Activated T-helper 1 cell treated with anti-CD3 and anti-CD28 coated beads, Interleukin-12 subunit alpha, Interleukin-12 subunit beta, Interleukin-2, Interleukin-4 antibody, amounts not matched to agents 30 ng/mL and 10 ng/mL and 1 ng/mL, durations not matched to agents 14 hours and 24 hours and 36 hours (primary cell): ENCODE measurements at places on chromosomes 1 and 21. TPM values are rescaled to one million over a fixed set of nuclear protein-coding genes. Genes with fewer than 3 reads are reported as not detected.

- H3K4me3 ChIP-seq: peak overlapping the region; percentile 51
- peaks cover 66% of the 10 kb centered on the region for H3K4me1 ChIP-seq
- no peak for DNase-seq
- no peaks in the 10 kb centered on the region for H3K27me3 ChIP-seq
- H3K36me3 ChIP-seq: peaks cover 37% of the 10 kb centered on the region
Measured at GRCh38 chr21:33238565-33239255, 9.0 kb downstream of the IFNAR2 start.

The OR2T29 gene
- total RNA-seq: not detected in 2 replicates

- peaks cover 8% of the 10 kb centered on the region for H3K27me3 ChIP-seq
- H3K4me3 ChIP-seq: no peak overlapping the region
- DNase-seq: no peak
- peaks cover 12% of the 10 kb centered on the region for H3K4me1 ChIP-seq
Measured at GRCh38 chr1:229952670-229953520, 114.1 kb upstream of the GALNT2 start.

GRCh38 chr21:35035116-35035515 is 14.0 kb downstream of the RUNX1 start:
- peaks cover 57% of the 10 kb centered on the region for H3K36me3 ChIP-seq
- peak overlapping the region; percentile 62 for H3K4me3 ChIP-seq
- no peak for DNase-seq
- no peaks in the 10 kb centered on the region for H3K27me3 ChIP-seq
- H3K4me1 ChIP-seq: peaks cover 96% of the 10 kb centered on the region

The ZNF683 gene
- total RNA-seq: not detected in 2 replicates

DNA sequence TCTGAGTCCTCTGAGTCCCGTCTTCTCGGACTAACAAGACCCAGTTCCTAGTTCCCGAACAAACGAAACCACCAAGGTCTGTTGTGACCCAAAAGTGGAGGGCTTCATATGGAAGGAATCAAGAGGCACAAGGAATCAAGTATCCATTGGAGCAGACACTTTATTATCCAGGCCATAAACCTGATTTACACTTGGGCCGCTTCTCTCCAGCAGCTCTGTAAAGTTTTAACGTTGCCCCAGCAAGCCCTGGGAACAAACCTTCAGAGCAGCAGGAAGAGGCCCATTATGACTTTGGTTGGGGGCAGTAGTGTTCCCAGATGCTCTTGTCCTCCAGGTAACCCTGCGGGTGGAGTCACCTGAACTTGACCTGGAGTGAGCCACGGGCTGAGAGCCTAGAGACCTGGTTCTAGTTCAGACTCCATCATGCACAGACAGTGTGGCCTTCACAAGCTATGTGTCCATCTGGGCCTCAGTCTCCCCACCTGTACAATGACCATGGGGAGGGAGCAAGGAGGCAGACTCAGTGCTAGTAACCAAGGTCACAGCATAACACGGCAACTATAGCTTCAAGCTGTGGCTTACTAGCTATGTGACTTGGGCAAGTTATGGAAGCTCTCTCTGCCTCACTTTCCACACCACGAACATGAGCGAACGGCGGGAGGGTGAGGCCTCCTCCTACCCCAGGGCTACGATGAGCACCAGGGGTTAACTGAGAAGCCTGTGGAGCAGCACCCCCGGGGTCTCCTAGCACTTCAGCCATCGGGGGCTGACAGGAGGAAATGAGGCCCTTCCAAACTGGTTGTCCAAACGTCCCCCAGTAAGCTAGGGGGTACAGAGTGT is 95.7 kb downstream of the GLIS1 start:
- H3K27ac ChIP-seq: no peak overlapping the region
- H3K4me3 ChIP-seq: no peak overlapping the region
- H3K27me3 ChIP-seq: peaks cover 6% of the 10 kb centered on the region
- no peaks in the 10 kb centered on the region for H3K4me1 ChIP-seq

The CACHD1 gene
- 0.10 and 0.13 TPM in 2 replicates for total RNA-seq

The CTSE gene
- total RNA-seq: not detected in 2 replicates

The TTC39A gene
- 0.12 TPM in 1 of 2 replicates, not detected in the other for total RNA-seq

DNA sequence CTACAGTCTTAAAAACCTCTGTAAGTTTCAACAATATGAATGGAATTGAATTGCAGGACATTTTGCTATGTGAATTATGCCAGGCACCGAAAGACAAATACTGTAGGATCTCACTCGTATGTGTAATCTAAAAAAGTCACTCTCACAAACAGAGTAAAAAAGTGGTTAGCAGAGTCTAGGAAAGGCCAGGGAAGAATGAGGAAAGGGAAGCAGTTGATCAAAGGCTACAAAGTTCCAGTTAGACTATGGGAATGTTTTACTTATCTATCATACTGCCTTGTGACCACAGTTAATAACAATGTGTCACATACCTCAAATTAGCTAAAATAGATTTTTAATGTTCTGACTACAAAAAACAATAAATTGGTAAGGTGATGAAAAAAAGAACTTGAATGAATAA is 565.4 kb upstream of the BRINP3 start:
- H3K4me3 ChIP-seq: no peak overlapping the region
- no peaks in the 10 kb centered on the region for H3K4me1 ChIP-seq
- H3K27me3 ChIP-seq: no peaks in the 10 kb centered on the region
- no peak for DNase-seq
- no peak overlapping the region for H3K27ac ChIP-seq
- no peaks in the 10 kb centered on the region for H3K36me3 ChIP-seq

DNA sequence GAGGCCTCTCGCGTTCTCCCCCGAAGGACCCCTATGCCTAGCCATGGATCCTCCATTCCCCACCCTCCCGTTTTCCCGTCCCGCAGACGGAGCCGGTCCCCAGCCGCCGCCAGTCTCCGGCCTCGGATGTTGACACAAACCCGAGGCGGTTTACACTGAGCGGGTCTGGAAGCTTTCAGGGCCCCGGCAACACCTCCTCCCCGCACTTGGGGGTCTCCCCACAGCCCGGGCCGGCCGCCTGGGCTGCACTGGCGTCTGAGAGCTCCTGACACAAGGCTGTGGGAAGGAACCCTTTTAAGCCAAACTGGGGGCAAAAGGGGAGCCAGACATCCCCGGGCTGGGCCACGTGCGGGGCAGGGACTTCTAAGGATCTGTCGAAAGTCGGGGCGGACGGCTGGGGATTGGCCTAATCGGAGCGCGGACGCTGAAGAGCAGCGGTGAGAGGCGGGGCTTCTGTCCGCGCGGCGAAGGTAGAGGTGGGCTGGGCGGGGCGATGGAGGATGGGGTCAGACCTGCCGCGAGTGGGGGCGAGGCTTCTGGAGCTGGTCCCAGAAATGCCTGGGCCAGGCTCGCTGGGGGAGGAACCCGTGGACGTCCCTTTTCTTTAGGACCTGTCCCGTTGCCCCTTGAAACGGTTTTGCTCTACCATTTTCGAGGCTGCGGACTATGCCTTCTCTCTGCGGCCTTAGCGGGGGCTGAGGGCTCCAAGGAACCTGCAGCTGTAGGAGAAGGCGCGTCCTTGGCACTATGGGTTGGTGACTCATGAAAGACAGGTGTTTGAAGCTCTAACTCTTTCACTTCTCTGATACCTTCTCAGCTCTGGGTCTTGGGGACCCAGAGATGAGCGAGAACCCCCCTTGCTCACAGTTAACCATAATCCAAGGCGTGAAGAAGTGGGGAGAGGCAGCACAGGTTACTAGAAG is 1.2 kb upstream of the HPCAL4 start:
- peak overlapping the region; percentile 33 for H3K27ac ChIP-seq
- peaks cover 44% of the 10 kb centered on the region for H3K4me1 ChIP-seq
- no peak for DNase-seq
- peaks cover 33% of the 10 kb centered on the region for H3K27me3 ChIP-seq
- H3K36me3 ChIP-seq: no peaks in the 10 kb centered on the region

The GPR153 gene
- 1.4 and 1.6 TPM in 2 replicates for total RNA-seq

DNA sequence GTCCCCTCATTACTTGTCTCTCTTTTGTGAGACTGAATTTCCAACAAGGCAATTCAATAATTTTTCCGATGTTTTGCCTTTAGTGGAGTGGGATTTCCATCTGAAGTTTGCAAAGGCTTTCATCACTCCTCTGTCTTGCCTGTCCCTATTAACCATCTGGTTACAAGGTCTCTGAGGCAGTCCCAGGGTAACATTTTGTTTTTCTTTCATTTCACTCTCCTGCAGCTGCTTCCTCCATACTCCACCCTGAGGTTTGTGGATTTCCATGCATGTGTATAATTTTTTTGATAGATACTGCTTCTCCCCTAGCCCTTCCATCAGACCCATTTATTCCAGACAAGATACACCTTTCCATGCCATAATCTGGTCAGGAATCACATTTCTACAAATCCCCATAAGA is 366.8 kb downstream of the PTBP2 start:
- no peaks in the 10 kb centered on the region for H3K27me3 ChIP-seq
- DNase-seq: no peak
- no peaks in the 10 kb centered on the region for H3K36me3 ChIP-seq
- H3K4me3 ChIP-seq: no peak overlapping the region
- H3K4me1 ChIP-seq: no peaks in the 10 kb centered on the region

The MAP3K7CL gene
- total RNA-seq: 3.8 and 4.2 TPM in 2 replicates

- H3K27me3 ChIP-seq: peaks cover 5% of the 10 kb centered on the region
- no peak for DNase-seq
- H3K4me1 ChIP-seq: peaks cover 21% of the 10 kb centered on the region
- H3K27ac ChIP-seq: peak overlapping the region; percentile 99
- peak overlapping the region; percentile 95 for H3K4me3 ChIP-seq
Measured at GRCh38 chr21:28885853-28886177, 106.9 kb downstream of the LTN1 start.

- no peak overlapping the region for H3K4me3 ChIP-seq
- H3K27me3 ChIP-seq: peaks cover 9% of the 10 kb centered on the region
Measured at GRCh38 chr21:35909456-35910223, 150.7 kb downstream of the SETD4 start.

DNA sequence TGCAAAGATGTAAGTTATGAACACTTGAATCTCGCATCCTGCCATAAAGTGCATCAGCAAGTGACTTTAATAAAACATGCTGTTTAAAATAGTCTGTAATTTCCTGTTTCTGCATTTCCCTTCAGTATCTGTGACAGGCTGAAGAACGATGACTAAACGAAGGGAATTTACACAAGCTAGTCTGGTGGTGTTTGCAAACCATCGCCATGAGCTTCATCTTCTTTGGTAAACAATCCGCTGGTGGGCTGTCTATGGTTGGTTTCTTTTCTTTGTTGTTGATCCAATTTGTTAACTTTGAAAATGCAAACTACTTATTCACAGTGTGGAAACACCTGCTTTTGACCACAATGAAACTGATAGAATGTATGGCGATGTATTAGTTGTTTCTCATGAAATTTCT is 13.9 kb downstream of the SERTAD4 start:
- peaks cover 64% of the 10 kb centered on the region for H3K27me3 ChIP-seq
- H3K4me1 ChIP-seq: peaks cover 29% of the 10 kb centered on the region
- no peaks in the 10 kb centered on the region for H3K36me3 ChIP-seq
- DNase-seq: no peak
- H3K27ac ChIP-seq: no peak overlapping the region
- no peak overlapping the region for H3K4me3 ChIP-seq

The ANXA9 gene
- not detected in 2 replicates for total RNA-seq

DNA sequence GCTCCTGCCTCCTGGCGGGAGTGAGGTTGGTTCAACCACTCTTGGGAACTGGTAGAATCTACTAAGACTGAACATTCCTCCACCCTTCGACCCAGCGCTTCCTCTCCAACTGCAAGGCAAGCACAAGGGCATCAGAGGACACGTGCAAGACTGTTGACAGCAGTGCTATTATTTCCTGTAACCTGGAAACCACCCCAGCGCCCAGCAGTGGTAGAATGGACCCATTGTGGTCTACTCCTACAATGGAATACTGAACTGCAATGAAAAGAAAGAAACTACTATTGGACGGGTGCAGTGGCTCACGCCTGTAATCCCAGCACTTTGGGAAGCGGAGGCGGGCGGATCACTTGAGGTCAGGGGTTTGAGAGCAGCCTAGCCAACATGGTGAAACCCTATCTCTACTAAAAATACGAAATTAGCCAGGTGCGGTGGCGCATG is 33.0 kb upstream of the TARDBP start:
- no peak overlapping the region for H3K27ac ChIP-seq
- H3K36me3 ChIP-seq: no peaks in the 10 kb centered on the region
- peaks cover 26% of the 10 kb centered on the region for H3K27me3 ChIP-seq
- H3K4me3 ChIP-seq: no peak overlapping the region
- DNase-seq: no peak
- no peaks in the 10 kb centered on the region for H3K4me1 ChIP-seq

DNA sequence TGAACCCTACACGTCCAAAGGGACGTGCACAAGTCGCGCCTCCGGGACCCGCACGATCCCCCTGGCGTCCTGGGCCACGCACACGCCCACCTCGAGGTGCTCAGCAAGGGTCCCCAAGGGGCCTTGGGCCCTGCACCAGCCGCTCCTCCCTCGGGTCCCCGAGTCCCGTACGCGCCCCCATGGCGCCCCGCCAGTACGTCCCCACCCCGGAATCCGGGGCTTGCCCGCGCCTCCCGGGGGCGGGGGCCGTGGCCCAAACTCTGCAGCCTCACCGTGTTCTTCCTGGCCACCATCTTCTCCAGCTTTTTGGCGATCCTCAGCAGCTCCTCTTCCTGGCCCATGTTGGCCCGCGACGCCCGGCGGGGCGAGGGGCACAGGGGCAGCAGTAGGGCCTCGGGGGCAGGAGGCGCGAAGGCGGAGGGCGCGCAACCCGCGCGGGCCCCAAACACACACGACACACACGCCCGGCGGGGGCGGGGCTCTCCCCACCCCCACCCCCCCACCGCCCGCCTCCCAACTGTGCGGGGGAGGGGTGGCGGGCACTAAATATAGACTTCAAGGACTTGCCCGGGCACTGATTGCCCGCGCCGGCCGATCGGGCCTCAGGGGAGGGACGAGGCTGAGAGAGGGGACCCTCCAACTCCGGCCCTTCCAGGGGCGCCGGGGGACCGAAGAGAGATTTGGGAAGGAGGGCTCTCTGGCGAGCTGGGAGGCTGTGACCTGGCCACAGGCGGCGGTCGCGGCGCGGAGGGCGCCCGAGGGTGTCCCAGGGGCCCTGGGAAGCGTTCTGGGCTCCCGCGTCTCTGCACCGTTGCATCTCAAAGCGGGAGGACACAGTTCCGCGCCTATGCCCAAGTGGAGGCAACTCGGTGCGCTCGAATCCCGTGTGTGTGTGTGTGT is at the start of gene TCEA3:
Gene TCEA3, minus strand, starts transcription at position 456 of the 900 bp plus-strand sequence. Its CDS starts 115 bp downstream, at position 341.
- H3K4me3 ChIP-seq: peak within 1 kb of the TSS; percentile 82

DNA sequence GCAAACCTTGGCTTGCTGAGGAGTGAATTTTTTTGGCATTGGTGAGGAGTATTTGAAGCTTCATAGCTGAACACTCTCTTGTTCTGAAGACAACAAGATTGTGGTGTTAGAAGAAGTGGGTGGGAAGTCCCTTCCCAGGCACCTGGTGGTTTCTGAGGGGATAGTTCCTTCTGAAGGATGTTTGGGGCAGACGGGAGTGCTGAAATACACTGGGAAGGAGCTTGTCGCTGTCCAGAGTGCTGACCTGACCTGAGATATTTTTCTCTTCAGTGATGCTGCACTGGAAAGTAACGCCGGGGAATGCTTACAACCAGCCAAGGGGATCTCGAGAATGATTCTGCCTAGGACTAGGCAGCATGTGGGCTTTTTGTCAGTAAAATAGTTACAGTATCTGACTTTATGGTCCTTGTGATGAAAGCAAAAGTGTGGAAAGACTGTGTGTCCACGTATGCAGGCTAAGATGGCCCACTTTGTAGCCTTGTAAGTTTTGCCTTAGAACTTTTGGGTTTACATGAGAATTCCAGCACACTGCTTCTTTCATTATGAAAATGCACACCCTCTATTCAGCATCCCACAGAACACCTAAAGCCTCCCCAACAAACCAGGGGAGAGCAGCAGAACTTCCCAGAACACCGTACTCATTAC is 33.1 kb upstream of the NFASC start:
- DNase-seq: no peak
- H3K4me3 ChIP-seq: no peak overlapping the region
- no peak overlapping the region for H3K27ac ChIP-seq
- H3K4me1 ChIP-seq: no peaks in the 10 kb centered on the region

The F5 gene
- total RNA-seq: 58.0 and 58.2 TPM in 2 replicates
